ENCODE measurements at places on chromosomes 6 and 20.

DNA sequence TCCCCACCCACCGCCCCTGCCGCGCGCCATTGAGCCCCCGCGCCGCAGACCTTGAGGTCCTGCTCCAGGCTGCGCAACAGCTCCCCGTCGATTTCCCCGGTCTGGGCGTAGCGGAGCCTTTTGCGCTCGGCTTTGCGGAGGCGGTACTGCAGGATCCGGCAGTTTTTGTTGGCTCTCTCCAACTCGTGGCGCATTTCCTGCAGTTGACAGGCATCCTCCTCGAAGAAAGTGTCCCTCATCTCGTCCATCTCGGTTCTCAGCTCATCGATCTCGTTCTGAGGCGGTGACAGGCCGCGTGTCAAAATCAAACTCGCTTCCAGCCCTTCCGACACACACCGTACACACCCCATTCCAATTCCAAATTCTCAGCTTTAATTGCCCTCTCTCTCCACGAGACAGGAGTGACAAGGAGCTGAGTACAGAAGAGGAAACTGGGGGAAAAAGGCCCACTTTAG, 4.3 kb downstream of the MTCL3 start:
- DNase-seq = peak; percentile 50

- no peak for DNase-seq
Observed at GRCh38 chr6:159894991-159895390, 4.2 kb downstream of the MAS1 start.

- DNase-seq = no peak
Observed at GRCh38 chr6:157522472-157522871, 141.5 kb downstream of the ZDHHC14 start.

DNA sequence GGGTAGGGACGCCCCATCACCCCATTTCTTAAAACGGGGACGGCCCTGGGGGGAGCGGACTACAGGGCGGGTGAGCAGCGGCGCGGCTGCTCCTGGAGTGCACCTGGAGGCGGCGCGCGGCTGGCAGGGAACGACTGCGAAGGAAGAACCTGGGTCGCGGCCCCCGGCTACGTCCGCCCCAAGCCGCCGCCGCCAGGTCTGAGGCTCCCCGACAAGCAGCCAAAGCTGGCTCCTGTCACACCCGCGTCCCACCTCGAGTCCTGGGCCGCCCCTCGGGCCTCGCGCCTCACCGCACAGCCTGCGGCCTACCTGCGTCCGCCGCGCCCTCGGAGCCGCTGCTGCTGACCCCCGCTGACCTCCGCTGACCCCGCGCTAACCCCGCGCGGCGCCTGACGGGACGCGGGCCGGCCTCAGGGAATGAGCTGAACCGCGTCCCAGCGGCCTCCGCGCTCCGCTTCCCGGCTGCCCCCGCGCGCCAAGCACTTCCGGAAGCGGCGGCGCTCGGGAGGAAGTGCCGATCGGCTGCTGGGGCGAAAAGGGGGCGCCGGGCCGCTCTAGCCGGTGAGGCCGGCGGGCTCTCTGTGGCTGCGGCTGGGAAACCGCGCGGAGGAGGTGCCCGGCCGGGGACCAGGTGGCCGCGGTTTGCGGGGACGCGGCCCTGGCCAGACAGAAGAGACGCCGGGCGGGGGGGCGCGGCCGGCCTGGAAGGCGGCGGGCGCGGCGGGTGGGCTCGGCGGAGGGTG, at the start of the genes ARFRP1 and ZGPAT:
Gene ARFRP1 (minus strand): TSS at position 419 of the 743 bp plus-strand sequence. CDS start 885 bp downstream, outside the sequence.
Gene ZGPAT (plus strand): TSS at position 482 of the 743 bp plus-strand sequence. CDS start 542 bp downstream, outside the sequence.
- DNase-seq = peak; percentile 83

- no peak for DNase-seq
Observed at GRCh38 chr6:166758136-166758704, 131.2 kb upstream of the RPS6KA2 start.

- peak; percentile 77 for DNase-seq
Observed at GRCh38 chr6:69026243-69026642, 391.2 kb downstream of the ADGRB3 start.

- DNase-seq = no peak
Observed at GRCh38 chr20:16488616-16489015, 84.6 kb downstream of the KIF16B start.

GRCh38 chr6:13710552-13711323, 897 bp downstream of the RANBP9 start:
- DNase-seq = no peak

DNA sequence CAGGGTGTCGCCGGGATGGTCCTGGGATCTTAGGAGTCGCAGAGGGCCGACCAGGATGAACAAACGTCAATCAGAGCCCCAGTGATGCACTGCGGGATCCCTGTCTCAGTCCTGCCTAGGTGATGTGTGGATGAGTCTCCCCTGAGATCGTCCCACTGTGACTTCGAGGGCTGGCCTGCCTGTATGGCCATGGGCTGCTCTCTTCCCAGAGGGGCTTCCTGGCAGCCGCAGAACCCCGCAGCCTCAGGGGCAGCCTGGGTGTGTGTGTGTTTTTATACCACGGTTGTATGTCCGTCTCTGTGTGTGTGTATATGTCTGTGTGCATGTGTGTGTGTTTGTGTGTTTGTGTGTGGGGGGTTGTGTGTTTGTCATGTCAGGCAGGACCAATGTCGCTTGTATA, 111.6 kb downstream of the MYLK4 start:
- no peak for DNase-seq

GRCh38 chr6:4879741-4880275, 103.6 kb downstream of the CDYL start:
- no peak for DNase-seq

- peak; percentile 62 for DNase-seq
Observed at GRCh38 chr20:38165966-38166702, 1.1 kb upstream of the TGM2 start.

DNA sequence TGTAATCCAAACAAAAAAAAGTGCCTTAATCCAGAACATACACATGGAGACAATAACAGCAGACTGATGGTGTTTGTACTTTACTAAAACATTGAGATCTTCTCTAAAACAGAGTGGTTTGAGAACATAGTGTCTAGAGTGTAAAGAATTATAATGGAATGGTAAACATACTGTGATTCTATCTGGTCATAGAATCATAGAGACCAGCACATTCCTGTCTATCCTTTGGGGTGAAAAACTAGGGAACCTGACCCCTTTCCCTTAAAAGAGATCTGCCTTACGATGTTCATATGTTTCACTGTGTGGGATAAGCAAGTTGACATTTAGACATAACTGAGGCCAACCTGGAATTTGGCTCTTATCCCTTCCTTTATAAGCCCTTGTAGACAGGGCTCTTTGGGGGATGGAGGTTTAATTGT, 55.7 kb downstream of the TRMT11 start:
- DNase-seq = no peak

DNA sequence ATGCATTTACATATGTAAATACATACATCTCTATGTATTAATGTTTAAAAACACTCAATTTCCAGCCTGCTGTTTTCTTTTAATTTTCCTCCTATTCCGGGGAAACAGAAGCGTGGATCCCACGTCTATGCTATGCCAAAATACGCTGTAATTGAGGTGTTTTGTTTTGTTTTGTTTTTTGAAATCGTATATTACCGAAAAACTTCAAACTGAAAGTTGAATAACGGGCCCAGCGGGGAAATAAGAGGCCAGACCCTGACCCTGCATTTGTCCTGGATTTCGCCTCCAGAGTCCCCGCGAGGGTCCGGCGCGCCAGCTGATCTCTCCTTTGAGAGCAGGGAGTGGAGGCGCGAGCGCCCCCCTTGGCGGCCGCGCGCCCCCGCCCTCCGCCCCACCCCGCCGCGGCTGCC, 355 bp upstream of the BMP2 start:
- DNase-seq = no peak

- DNase-seq = peak; percentile 75
Observed at GRCh38 chr6:63663147-63663955, 27.7 kb downstream of the PHF3 start.

DNA sequence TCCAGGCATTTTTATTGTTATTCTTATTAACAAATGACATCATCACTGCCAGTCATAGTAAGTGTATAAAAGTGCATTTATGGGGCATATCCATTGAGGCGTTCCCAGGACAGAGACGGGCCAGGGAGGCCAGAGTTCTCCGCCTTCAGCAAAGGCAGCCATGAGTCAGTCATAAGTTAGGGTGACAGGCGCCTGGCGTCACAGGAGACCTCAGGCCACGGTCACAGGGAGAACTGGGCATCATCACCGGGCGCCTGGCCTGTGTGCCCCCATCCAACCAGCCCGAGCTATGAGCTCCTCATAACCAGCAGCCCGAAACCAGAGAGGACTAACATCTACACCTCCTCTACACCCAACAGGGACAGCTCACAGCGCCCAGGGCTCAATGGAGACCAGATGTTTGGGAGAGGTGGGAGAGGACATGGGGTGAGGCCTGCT, 259.2 kb downstream of the DLL1 start:
- no peak for DNase-seq

- DNase-seq = no peak
Observed at GRCh38 chr6:81894306-81894705, 141.8 kb upstream of the TENT5A start.

GRCh38 chr6:117483004-117483644, 650 bp downstream of the DCBLD1 start:
- peak; percentile 71 for DNase-seq

DNA sequence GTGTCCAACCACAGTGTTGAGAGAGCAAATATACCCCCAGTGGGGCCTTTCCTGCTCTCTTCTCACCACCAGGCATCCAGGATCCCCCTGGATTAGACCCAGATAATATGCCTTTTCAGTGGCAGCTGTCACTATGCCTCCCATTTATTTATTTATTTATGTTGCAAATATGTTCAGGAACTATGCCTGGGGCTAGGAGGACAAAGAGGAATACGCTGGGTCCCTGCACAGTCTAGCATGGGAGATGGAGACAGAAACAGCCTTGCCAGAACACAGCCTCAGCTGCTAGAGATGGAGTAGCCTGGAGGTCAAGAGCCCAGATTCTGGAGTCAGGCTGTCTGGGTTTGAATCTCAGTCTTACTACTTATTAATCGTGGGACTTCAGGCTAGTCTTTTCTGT, 74.6 kb upstream of the LRFN2 start:
- no peak for DNase-seq

DNA sequence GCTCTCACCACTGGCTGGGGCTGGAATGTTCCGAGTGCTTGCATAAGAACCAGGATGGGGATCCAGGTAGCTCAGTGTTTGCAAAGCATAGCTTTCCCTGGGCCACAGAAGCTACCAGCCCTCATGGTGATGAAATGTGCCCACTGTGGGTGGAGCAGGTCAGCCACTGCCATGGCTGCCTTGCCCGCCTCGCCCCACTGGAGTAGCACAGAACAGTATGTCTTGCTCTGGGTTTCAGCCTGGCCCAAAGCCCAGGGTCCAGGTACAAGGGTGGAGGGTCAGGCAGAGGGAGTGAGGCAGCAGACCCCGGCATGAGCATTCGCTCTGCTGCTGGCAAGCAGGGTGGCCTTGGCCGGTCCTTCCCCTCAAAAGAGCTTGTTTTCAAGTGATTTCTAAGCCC, 34.7 kb downstream of the KCNK17 start:
- no peak for DNase-seq

DNA sequence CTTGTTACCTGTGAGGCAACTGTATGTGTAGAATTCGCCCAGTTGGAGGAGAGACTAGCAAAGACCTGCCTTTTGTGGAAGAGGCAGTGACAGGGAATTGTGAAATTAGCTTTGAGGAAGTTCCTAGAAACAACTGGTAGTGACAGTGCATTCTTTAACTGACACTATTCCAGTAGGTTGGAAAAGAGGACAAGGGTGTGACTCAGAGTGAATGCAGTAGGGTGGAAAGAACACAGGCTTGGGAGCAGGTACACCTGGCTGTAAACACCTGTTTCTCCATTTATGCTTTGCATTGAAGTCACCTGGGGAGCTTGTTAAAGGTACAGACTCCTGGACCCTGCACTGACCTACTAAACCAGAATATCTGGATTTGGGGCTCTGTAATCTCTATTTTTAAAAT, 295.7 kb downstream of the PHACTR1 start:
- DNase-seq = no peak

DNA sequence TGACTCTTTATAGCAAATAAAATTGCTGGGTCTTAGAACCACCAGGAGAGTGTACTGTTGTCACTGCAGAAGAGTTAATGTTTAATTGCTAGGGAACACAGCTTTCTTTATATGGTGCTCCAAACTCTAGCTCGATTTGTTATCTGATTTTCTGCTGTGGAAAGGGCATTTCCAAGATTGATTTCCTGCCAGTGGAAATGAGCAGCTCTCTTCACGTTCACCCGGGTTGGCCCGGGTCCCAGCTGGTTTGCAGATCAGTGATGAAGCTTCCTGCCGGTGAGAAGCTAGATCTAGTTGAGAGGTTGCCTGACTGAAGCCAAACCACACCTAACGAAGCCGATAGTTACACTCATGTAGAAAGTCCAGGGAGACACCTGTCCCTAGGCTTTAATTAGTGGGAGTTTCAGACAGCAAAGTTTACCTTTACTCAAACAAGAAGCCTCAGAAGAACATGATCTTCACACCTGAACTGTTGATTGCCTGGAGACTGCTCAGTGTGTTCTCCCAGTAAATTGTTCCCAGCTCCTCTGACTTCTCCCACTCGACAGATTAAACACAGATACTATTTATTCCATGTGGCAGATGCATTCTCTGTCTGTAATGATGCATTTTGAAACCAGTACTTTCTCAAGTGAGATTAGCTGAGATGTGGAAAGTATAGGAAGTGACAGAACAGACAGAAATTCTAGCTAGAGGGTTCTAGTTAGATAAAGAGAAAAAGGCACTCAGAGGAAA, 27.8 kb downstream of the PAQR8 start:
- peak; percentile 21 for DNase-seq

- DNase-seq = no peak
Observed at GRCh38 chr6:6825193-6825784, 236.8 kb downstream of the LY86 start.

DNA sequence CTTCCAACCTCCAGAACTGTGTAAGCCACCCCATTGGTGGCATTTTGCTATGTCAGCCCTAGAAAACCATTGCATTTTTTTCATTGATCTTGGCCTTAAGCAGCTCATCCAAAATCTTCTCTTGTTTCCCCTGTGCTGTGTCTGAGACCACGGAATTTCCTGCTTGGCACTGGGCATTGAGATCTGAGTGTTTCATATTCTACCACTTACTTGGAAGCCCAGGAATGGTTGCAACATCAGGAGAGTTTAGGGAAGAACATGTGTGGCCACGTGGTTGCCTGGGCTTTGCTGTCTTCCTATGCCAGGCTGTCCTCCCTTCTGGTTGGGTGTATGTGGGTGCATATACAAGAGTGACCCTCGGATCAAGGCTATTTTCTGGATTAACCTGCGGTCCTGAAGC, 139.3 kb upstream of the PMEPA1 start:
- peak; percentile 49 for DNase-seq

DNA sequence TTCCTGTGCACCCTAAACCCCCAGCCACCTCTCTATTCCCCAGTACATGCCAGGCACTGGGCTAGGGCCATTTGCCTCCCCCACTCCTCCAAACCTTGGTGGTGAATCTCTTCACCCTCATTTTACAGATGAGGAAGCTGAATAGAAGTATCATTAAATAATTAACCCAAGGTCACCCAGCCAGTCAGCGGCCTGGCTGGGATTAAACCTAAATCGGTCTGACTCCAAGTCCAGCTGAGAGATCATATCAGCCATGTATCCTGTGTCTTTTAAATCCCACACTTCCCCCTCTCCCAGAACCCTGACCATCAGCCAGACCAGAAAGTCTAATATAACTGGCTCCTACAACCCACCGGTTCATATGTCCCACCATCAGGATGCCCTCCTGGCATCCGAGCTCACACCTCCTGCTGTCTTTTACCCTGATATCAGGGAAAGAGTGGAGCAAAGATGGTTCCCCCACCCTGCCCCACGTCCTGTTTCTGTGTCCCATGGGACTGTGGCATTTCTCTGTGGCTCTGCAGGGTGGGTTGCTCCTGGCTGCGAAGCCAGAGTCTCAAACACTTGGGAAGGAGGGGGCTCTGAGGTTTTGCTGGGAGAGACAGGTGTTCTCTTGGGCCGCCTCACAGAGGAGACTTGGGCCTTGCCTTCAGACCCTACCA, 145.3 kb downstream of the VEGFA start:
- DNase-seq = no peak

Measured in fibroblast of skin of back (primary cell).